ENCODE measurements at places on chromosomes 3 and 15.

GRCh38 chr3:51578238-51578637 is 39.7 kb downstream of the RAD54L2 start:
- no peak for DNase-seq

- DNase-seq: no peak
Observed at GRCh38 chr15:100247228-100248225, 94.2 kb downstream of the ADAMTS17 start.

GRCh38 chr3:120304616-120305015 is 19.6 kb upstream of the GPR156 start:
- no peak for DNase-seq

DNA sequence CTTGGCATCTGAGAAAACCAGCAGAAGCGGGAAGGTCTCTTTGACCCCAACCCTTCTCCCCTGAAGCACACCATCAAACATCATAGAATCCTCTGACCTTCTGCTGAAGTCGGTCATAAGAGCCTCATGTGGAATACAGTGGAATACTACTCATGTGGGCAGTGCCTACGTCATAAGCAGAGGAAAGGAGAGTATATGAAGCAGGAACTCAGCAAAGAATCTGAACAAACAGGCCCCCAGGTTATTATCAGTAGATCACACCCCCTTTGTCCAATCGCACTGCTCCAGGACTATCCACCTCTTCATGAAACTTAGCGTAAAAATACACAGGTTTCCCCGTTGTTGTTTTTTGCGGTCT is 394.1 kb upstream of the PROK2 start:
- no peak for DNase-seq

GRCh38 chr3:195078891-195079440 is 192.0 kb downstream of the XXYLT1 start:
- no peak for DNase-seq

DNA sequence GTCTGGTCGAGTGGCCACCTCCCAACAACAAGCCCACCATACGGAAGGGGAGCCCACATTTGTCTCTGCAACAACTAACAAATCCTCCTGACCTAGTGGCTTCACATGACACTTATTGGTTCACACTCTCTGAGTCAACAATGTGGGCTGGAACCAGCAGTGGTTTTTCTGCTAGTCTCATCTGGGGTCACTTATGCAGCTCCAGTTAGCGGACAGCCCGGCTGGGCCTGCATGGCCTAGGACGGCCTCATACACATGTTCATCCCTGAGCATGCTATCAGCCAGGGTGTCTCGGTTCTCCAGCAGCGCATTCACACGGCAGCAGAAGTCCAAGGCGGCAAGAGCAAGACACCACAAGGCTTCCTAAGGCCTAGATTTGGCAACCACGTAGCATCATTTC is 281.7 kb downstream of the XXYLT1 start:
- DNase-seq: no peak

DNA sequence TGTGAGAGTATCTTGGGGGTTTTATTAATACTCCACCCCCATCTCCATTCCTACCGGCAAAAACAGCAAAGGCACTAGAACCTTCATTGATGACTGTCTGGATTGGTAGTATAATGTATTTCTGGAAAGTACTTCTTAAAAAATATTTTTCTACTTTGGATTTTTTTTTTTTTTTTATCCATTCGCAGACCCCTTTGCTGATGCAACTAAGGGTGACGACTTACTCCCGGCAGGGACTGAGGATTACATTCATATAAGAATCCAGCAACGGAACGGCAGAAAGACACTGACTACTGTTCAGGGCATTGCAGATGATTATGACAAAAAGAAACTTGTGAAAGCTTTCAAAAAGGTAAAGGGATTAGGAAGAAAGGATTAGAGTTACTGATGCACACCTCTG is 1.2 kb downstream of the EIF1B start:
- no peak for DNase-seq

GRCh38 chr3:141367038-141367730 is 1.1 kb upstream of the ZBTB38 start:
- no peak for DNase-seq

DNA sequence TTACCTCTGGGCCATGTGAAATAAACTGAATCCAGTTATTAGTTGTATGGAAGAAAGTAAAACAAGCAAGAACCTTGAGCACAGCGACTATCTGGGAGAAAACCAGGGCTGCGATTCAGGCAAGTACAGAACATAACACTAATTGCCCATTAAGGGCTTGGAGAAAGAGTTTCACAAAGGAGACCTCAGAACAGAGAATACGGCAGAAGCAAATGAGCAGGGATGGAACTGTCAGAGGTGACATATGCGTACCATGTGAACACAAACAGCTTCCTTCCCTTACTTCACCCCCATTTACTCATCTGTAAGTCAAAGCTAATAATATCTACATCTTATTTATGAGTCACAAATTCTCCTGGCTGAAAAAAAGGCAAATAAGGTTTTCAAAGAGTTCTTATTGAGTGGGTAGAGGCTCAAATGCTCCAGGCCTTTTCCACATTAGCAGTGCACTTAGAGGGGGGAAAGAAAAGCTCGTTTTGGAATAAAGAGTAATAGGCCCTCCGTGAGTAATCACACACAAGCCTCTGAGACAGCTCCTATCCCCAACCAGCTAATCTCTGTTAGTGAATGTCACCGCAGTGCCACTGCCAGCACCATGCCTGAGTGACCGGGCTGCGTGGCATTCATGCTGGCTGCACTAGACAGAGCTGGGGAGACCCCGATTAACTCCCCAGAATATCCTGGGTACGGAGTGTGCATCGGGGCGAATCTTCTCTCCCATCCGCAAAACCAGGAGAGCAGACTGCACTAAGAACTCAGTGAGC is 2.6 kb downstream of the PCSK6 start:
- DNase-seq: no peak

- DNase-seq: no peak
Observed at GRCh38 chr3:65545429-65545828, 493.3 kb downstream of the MAGI1 start.

GRCh38 chr15:69060744-69061143 is 46.2 kb downstream of the NOX5 start:
- no peak for DNase-seq

- no peak for DNase-seq
Observed at GRCh38 chr15:93986400-93986984, 244.9 kb upstream of the MCTP2 start.

DNA sequence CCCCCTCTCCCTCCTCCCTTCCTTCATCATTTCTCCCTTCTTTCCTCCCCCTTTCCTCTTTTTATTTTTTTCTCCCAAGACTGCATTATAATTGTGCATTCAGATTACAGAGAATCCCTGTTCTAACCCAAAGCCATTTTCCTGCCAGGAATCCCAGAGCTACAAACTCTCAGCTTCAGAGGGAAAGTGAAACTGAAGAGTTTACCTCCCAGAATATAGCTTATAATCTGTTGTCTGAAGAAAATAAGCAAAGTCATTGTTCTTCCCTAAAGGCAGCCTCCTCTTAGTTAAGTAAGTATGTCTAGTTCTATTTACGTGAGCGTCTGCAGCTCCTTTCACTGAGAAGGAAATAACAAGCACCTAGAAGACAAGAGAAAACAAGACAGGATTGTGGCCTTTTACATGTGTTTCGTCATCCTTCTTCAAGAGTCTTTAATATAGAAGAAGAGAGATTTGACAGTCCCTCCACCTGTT is 97.2 kb downstream of the CHST2 start:
- no peak for DNase-seq

DNA sequence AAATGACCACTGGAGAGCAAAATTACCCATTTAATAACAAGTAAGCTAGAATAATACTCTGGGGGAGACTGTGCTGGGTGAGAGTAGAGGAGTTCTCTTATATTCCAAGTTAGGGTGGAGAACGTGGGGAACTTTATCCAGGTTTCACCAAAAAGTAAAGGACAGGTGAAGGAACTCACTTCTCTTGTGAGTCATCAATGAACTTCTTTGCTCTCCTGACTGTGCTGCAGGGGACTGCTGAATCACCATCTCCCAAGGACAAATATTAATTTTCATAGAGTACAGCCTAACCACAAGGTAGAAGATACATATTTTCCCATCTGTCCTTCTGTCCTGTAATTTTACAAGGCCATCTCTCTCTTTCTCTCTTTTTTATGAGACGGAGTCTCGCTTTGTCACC is 8.3 kb upstream of the PDCD6IP start:
- no peak for DNase-seq

DNA sequence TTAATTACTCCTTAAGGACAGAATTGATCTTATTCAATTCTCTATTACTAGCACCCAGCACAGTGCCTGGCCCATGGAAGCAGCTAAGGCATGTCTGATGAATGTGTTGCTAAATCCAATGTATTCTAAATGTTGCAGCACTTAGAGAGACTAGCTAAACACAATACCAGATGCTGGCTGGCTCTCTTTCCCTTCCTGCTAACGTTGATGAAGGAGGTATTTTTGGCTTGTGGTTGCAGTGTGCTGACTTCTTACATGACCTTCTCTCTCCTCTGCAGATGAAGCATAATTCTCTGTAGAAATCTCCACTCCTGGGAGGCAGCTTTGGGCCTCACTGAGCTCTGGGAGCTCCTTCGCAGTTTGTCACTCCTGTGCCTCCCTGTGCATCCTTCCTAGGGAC is 183.6 kb downstream of the PEX5L start:
- no peak for DNase-seq

DNA sequence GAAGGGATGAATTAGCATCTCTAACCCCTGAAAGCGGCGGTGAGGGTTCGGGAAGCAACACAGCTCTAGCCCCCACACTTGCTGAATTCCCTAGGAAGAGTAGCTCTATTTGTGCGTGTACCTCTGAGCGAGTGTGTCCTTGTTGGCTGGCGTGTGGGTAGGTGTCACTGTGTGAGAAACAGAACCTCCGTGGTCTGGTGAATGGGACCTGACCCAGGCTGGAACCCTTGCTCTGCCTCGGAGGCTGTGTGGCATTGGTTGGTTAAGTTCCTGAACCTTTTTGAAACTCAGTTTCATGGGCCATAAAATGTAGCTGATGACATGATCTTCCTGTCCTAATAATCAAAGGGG is 414 bp upstream of the TMEM115 start:
- DNase-seq: no peak

DNA sequence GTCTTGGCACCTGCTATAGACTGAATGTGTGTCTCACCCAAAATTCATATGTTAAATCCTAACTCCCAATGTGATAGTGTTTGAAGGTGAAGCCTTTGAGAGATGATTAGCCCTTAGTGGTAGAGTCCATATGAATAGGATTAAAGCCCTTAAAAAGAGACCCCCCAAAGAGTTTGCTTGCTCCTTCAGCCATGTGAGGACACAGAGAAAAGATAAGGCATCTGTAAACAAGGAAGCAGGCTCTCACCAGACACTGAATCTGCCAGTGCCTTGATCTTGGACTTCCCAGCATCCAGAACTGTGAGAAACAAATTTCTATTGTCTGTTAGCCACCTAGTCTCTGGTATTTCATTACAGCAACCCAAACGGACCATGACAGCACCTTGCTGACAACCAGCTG is 16.6 kb downstream of the KPNA1 start:
- no peak for DNase-seq

DNA sequence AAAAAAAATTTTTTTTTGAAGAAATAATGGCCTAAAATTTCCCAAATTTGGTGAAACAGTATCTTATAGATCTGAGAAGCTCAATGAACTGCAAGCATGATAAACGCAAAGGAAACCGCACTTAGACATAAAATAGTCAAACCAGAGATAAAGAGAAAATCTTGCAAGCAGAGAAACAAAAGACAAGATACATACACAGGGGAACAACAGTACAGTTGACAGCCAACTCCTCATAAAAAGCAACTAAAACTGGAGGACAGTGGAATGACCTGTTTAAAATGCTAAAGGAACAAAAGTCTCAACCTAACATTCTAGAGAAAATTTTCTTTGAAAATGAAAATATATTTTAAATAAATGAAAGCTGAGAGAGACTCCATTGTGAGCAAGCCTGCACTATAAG is 107.5 kb downstream of the RASA2 start:
- DNase-seq: no peak

DNA sequence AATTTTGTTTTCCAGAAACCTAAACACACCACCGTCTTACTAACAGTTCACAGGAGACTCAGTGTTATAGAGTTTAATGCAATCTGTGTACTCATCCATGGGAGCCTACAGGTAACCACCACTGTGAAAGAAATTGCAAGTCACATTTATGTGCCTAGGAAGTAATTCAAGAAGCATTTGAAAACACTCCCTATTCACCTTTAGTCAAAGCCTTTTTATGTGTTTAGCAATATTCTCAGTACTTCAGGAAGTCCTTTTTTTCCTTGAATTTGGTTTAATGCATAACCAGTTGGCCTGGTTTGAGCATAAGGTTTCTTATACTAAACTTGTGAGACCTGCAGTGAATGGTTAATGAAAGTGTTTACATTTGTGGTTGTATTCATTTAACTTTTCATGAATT is 346.1 kb downstream of the CHST2 start:
- no peak for DNase-seq

DNA sequence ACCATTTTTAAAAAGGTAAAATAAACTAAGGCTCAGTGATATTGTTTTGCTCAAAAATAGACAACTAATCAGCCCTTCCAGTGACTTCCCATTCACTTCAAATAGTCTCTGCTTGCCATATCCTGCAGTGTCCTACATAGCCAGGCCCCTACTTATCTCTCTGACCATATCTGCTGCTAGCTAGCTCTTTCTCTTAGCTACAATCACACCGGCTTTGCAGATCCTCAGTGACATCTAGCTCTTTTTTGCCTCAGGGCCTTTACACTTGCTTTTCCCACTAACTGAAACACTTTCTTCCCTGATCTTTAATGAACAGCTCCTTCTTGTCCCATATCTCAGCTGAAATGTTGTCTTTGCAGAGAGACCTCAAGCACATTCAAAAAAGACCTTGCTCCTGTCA is 161.3 kb downstream of the IL5RA start:
- DNase-seq: no peak

GRCh38 chr15:52317022-52317421 is 21.4 kb upstream of the MYO5C start:
- no peak for DNase-seq

- no peak for DNase-seq
Observed at GRCh38 chr3:187261541-187261969, 30.0 kb downstream of the MASP1 start.

DNA sequence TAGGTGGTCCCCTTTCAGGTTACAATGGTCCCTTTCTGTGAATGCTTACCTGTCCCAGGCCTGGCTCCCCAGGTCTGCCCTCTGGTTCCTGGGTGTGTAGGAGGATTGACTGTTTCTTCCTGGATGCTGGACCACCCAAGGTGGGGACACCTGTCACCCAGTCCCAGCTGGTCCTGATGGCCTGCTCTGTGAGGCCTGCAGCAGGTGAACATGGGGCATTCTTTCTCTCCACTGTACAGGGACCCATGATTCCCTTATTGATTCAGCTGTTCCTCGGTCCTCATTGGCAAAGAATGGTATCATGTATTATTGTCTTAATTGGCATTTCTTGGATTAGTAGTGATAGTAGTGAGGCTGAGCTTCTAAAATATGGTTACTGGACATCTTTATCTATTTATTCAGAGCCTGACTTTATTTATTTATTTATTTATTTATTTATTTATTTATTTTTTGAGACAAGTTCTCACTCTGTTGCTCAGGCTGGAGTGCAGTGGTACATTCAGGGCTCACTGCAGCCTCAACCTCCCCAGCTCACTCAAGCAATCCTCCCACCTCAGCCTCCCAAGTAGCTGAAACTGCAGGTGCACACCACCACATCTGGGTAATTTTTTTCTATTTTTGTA is 8.8 kb upstream of the DNAJA4 start:
- DNase-seq: no peak
